ENCODE measurements at places on chromosomes 7 and 10.

DNA sequence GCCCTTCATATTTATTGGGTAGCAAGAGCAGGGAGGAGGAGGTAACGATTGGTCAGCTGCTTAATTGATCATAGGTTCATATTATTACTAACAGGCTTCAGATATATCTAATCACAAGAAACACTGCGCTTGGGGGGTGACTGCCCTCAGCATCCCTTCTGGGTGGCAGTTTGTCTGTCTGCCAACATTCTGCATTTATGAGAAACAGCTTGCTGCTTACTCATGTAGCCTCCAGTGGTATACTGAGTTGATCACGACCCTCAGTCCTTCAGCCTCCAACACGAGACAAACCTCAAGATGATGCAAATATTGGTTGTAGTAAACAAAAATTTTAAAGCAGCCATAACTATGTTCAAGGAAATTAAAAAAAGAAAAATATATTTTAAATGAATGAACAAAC is 657.8 kb upstream of the PHF14 start:
- H3K27me3 ChIP-seq, result no peaks in the 10 kb centered on the region
- no peak overlapping the region for H3K27ac ChIP-seq
- no peak overlapping the region for H3K4me3 ChIP-seq
- no peaks in the 10 kb centered on the region for H3K4me1 ChIP-seq

- no peaks in the 10 kb centered on the region for H3K36me3 ChIP-seq
- H3K27ac ChIP-seq, result no peak overlapping the region
- DNase-seq, result no peak
Measured at GRCh38 chr7:139118805-139119485, 9.4 kb upstream of the ZC3HAV1 start.

- no peaks in the 10 kb centered on the region for H3K27me3 ChIP-seq
- H3K27ac ChIP-seq, result no peak overlapping the region
- no peak for DNase-seq
- H3K4me3 ChIP-seq, result no peak overlapping the region
- peaks cover 8% of the 10 kb centered on the region for H3K4me1 ChIP-seq
- peaks cover 14% of the 10 kb centered on the region for H3K36me3 ChIP-seq
Measured at GRCh38 chr7:91826377-91826776, 54.1 kb downstream of the MTERF1 start.

DNA sequence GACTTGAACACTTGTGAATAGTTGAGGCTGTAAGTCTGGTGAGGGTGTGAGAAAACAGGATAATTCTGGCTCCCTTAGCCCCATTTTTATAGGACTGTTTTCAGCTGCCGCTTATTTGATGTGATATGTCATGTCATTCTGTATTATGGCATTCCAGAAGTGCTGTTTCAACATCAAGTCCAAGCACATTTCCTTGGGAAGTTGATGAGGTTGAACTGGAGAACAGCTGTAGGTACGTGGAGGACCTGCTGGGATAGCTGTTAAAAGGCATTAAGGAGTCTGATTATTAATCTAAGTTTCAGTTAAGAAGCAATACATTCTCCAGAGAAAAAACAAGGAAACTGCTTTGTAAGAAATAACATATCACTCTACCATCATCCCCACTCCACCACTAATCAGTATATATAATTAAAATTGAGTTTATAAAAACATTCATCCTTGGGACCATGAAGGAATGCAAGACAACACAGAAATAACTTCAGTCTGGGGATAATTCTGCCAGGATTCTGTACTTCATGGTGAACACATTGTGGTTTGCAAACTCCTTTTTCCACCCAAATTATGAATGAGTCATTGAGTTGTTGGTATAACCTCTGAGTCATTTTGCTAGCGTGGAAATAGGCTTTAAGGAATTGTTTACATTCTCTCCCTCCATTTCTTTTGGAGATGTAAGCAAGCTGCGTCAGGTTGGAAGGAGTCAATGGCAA is 39.9 kb upstream of the TMEM229A start:
- no peak overlapping the region for H3K27ac ChIP-seq
- peaks cover 7% of the 10 kb centered on the region for H3K4me1 ChIP-seq
- no peak for DNase-seq
- no peaks in the 10 kb centered on the region for H3K27me3 ChIP-seq
- H3K36me3 ChIP-seq, result no peaks in the 10 kb centered on the region

DNA sequence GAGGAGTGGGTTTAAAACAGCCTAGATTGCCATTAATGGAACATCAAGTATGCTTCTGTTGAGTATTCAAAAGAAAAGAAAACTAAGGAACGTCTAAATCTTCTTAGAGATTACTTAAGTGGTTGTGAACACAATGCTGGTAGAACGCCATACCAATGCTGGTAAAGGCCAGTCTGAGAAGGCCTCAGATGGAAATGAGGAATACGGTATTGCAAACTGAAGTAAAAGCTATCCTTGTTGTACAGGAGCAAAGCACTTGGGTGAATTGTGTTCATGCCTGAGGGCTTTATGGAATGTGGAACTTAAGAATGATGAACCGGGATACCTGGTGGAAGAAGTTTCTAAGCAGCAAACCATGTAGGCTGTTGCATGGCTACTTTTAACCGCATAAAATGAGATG is 208.0 kb downstream of the KCND2 start:
- no peaks in the 10 kb centered on the region for H3K36me3 ChIP-seq
- no peaks in the 10 kb centered on the region for H3K27me3 ChIP-seq
- DNase-seq, result no peak
- peaks cover 3% of the 10 kb centered on the region for H3K4me1 ChIP-seq
- no peak overlapping the region for H3K27ac ChIP-seq
- H3K4me3 ChIP-seq, result no peak overlapping the region

GRCh38 chr10:78868048-78868447 is 200.7 kb upstream of the ZMIZ1 start:
- no peak for DNase-seq
- H3K27me3 ChIP-seq, result no peaks in the 10 kb centered on the region
- H3K36me3 ChIP-seq, result no peaks in the 10 kb centered on the region
- H3K27ac ChIP-seq, result no peak overlapping the region

DNA sequence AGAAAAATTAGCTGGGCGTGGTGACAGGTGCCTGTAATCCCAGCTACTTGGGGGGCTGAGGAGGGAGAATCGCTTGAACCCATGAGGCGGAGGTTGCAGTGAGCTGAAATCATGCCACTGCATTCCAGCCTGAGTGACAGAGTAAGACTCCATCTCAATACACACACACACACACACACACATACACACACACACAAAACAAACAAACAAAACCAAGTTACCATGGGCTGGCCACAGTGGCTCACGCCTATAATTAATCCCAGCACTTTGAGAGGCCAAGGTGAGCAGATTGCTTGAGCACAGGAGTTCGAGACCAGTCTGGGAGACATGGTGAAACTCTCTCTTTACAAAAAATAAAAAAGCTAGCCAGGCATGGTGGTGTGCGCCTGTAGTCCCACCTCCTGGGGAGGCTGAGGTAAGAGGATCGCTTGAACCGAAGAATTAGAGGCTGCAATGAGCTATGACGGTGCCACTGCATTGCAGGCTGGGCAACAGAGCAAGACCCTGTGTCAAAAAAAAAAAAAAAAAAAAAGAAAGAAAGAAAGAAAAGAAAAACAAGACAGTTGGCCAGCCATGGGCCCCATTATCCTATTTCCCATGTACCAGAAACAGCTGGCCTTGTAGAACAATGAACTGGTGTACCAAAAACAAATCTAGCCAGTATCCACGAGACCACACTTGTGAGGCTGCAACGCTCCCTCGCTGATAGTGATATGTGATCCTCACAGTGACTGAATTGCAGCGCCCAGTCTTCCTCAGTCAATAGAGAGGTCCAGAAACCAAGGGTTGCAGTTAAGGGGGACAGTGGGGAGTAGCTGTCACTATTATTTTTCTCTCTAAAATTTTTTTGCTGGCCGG is 6.6 kb upstream of the AGFG2 start:
- no peak overlapping the region for H3K27ac ChIP-seq
- no peaks in the 10 kb centered on the region for H3K4me1 ChIP-seq
- no peak for DNase-seq
- H3K27me3 ChIP-seq, result no peaks in the 10 kb centered on the region

- peaks cover 31% of the 10 kb centered on the region for H3K4me1 ChIP-seq
- peaks cover 10% of the 10 kb centered on the region for H3K36me3 ChIP-seq
- H3K4me3 ChIP-seq, result no peak overlapping the region
- H3K27me3 ChIP-seq, result no peaks in the 10 kb centered on the region
Measured at GRCh38 chr10:119667562-119668328, 16.6 kb downstream of the BAG3 start.

DNA sequence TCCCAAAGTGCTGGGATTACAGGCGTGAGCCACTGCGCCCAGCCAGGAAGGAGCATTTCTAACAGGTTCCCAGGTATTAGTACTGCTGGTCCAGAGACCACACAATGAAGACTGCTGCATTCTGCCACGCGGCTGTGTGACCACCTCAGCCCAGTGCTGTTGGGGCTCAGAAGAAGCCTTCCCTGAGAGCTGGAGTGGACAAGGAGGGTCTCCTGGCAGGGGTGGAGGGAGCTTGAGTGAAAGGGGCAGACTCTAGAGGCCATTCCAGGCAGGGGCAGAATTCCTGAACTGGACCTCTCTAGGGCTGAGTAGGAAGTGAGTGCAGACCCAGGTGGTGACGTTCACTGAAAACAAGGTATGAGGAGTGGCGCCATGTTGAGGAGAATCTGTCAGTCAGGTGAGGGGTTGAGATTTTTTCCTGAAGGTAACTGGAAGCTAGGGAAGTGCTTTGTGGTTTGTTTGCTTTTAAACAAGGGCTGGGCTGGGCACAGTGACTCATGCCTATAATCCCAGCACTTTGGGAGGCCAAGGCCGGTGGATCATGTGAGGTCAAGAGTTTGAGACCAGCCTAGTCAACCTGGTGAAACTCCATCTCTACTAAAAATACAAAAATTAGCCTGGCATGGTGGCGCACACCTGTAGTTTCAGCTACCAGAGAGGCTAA is 67.6 kb downstream of the TACC2 start:
- no peak for DNase-seq
- H3K4me3 ChIP-seq, result no peak overlapping the region
- no peaks in the 10 kb centered on the region for H3K27me3 ChIP-seq
- H3K4me1 ChIP-seq, result peaks cover 2% of the 10 kb centered on the region

- H3K27me3 ChIP-seq, result no peaks in the 10 kb centered on the region
- DNase-seq, result no peak
- H3K27ac ChIP-seq, result no peak overlapping the region
- peaks cover 4% of the 10 kb centered on the region for H3K36me3 ChIP-seq
- no peaks in the 10 kb centered on the region for H3K4me1 ChIP-seq
Measured at GRCh38 chr7:97865104-97865503, 7.1 kb downstream of the ASNS start.

- H3K27me3 ChIP-seq, result no peaks in the 10 kb centered on the region
- no peak overlapping the region for H3K27ac ChIP-seq
- DNase-seq, result no peak
- no peaks in the 10 kb centered on the region for H3K36me3 ChIP-seq
Measured at GRCh38 chr7:69843653-69844052, 245.4 kb downstream of the AUTS2 start.

GRCh38 chr7:142457146-142457703 is 199.4 kb upstream of the PRSS58 start:
- peaks cover 35% of the 10 kb centered on the region for H3K27me3 ChIP-seq
- H3K4me3 ChIP-seq, result no peak overlapping the region
- DNase-seq, result no peak
- H3K4me1 ChIP-seq, result peaks cover 9% of the 10 kb centered on the region

- no peak overlapping the region for H3K27ac ChIP-seq
- no peaks in the 10 kb centered on the region for H3K36me3 ChIP-seq
- no peaks in the 10 kb centered on the region for H3K27me3 ChIP-seq
- no peak overlapping the region for H3K4me3 ChIP-seq
- H3K4me1 ChIP-seq, result no peaks in the 10 kb centered on the region
- DNase-seq, result no peak
Measured at GRCh38 chr10:103197174-103197573, 4.1 kb upstream of the NT5C2 start.

DNA sequence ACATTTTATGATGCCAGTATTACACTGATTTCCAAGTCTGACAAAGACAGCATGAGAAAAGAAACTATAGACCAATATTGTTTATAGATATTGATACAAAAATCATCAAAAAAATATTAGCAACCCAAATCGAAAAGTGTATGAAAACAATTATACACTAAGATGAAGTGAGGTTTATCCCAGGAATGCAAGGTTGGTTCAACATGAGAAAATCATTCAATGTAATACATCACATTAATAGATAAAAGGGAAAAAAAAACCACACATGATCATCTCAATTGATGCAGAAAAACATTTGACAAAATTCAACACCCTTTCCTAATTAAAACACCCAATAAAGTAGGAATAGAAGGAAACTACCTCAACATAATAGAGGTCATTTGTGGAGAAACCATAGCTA is 153.9 kb downstream of the DNAJC1 start:
- no peaks in the 10 kb centered on the region for H3K27me3 ChIP-seq
- H3K4me1 ChIP-seq, result no peaks in the 10 kb centered on the region
- H3K27ac ChIP-seq, result no peak overlapping the region
- no peak overlapping the region for H3K4me3 ChIP-seq

DNA sequence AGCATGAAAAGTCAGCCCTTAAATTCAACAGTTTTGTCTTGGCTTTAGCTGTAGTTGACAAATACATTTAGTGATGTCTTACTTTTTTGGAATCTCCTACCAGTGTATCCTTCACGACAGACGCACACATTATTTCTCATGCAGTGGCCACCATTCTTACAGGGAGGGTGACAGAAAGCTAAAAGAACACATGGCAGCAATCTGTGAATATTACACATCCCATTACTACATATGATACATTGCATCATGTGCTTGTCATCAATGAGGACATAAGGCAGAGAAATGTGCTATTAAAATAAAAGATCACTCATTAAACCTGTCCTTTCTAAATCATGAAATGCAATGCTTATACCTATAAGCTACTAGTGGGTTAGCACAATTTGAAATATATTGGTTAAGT is 66.6 kb downstream of the VWDE start:
- no peaks in the 10 kb centered on the region for H3K27me3 ChIP-seq
- no peak for DNase-seq
- H3K27ac ChIP-seq, result no peak overlapping the region
- H3K4me1 ChIP-seq, result no peaks in the 10 kb centered on the region
- peaks cover 23% of the 10 kb centered on the region for H3K36me3 ChIP-seq
- H3K4me3 ChIP-seq, result no peak overlapping the region
